Mesenteric fat pad (tissue), 1 donor: ENCODE measurements at places on chromosomes 4 and X.
A peak's percentile ranks its signal among the peaks of the same experiment; 100 is the strongest.

- DNase-seq = no peak
These were observed 1096.1 kb upstream of the PRKX start for GRCh38 chrX:4809571-4809970.

DNA sequence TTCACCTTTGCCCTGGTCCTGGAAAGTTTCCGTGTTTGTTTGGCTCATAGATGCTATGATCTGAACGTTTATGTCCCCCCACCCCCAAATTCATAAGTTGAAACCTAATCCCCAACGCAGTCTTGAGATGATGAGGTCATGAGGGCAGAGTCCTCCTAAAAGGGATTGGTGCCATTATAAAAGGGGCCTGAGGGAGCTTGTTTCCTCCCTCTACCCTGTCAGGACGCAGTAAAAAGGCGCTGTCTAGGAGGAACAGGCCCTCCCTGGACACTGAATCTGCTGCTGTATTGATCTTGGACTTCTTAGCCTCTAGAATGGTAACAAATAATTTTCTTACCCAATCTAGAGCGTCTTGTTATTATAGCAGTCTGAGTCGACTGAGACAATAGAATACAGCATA, 2190.6 kb upstream of the TENM3 start:
- DNase-seq = no peak

DNA sequence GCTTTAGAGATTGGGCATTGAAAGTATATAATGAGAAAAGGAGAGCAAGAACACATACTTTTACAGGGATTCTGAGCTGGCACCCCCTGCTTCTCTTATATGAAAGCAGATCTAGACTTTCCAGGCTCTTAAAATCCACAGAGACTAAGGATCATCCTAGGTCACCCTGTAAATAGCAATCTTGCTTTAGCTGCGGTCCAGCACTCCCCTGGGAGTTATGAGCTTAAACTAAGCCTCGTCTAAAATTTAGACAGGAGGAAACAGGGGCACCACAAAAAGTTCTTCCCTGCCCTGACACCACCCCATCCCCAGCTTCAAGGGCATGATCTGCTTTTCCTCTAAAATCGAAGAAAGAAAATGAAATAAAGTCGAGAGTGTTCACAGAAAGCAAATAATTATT, 143.3 kb upstream of the KCNIP4 start:
- no peak for DNase-seq

GRCh38 chr4:39043861-39044363, 11.7 kb upstream of the TMEM156 start:
- DNase-seq = no peak

- DNase-seq = no peak
These were observed 88.3 kb downstream of the CC2D2A start for GRCh38 chr4:15557786-15558550.

GRCh38 chrX:12981880-12982279, 7.0 kb downstream of the TMSB4X start:
- DNase-seq = no peak

- DNase-seq = no peak
These were observed 1015.1 kb downstream of the RPA4 start for GRCh38 chrX:97898798-97899197.

DNA sequence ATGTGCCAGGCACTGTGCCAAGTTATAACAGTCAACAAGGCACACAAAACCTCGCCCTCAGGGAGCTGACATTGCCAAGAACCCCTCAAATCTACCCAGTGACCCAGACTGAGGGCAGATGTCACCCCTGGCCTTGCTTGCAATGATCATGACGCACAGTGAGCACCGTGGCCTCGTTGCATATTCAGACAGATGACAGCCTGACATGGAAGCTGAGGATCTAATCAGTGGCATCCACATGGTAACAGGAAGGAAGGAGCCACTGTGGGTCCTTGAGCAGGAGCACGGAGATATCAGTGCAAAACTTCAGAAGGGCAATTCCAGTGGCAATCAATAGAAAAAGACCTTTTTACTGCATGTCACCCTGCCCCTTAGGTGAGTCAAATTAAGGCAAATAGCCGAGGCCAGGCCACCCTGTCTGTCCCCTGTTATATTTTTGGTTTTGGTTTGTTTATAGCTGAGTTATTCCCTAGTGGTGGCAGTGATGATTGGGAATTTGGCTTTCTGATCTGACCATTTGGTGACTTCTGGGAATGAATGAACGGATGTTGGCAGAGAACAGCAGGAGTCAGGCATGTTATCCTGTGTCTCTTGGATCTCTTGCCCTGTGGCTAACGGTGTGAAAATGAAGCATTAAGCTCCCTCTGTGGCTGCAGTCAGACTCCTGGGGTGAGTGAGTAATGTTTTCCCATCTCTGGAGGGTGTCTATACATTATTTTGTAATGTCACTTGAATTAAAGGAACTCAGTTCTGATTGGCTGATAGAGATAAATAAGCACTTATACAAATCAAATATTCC, 20.4 kb downstream of the WDR13 start:
- DNase-seq = peak; percentile 69

DNA sequence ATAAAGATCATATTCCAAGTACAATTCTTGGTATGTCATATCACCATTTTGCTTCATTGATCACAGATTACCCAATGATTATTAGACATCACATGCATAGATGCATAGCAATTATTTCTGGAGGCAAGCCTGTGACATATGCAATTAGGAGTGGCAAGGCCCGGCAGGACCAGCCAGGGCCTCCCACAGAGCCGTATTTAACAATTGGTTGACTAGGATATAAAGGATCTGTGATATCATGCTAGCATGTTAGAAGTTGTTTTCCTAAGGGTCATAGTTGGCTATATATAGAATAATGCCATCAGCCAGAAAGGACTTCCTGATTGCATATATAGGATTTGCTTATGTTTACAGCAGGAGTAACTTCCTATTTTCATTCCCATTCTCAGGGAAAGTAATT, 103.5 kb upstream of the OTUD4 start:
- DNase-seq = no peak

- no peak for DNase-seq
These were observed 521.5 kb downstream of the BCOR start for GRCh38 chrX:39576041-39576872.

DNA sequence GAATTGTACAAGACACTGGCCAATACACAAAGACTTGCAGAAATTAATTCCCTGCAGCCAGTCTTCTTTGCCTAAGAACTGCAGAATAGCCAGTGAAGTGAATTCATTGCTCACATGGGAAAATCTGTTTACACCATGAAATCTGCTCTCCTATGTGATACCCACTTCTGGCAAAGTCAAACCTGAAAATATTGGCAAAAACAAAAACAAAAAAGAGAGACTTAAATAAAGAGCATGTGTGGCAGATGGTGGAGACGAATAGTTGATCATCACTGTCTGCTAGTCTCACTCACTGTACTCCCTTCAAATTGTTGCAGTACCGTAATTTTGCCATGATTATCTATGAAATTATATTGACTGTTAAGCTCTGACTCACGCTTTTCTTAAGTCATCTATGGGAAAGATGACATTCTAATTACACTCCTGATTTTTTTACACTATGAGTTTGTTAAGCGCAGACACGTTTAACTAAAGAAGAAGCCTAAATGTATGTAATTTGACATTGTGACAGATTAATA, 406.8 kb downstream of the PCDH7 start:
- DNase-seq = no peak

GRCh38 chrX:71871367-71871766, 39.3 kb upstream of the NHSL2 start:
- no peak for DNase-seq

- no peak for DNase-seq
These were observed 78.0 kb downstream of the PHOX2B start for GRCh38 chr4:41670530-41670929.

DNA sequence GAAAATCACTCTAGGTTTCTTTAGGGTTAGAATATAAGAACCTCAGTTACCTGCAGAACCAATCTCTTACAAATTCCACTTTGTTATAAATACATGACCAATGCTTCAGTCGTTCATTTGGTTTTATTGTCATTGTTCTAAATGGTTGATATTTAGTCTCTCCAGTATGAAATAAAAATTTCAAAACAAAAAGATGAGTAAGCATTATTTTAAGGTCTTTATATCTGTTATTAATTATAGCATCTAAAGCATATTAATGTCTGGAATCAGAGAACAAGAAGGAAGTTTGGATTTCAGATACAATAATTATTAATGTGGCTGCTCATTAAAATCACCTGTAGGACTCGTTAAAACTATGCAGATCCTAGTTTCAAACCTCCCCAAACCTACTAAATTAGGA, 265.4 kb upstream of the CXorf51A start:
- no peak for DNase-seq

DNA sequence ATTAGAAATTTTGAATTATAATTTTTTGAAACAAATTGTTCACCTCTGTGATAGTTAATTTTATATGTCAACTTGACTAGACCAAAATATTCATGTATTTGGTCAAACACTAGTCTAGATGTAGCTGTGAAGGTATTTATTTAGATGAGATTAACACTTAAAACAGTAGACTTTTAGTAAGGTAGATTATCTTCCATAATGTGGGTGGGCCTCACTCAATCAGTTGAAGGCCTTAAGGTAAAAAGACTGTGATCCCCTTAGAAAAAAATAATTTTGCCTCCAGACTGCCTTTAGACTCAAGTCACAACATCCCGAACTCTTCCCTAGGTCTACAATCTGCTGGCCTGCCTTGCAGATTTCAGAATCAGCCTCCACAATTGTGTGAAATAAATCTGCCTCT, 177.3 kb upstream of the PABPC5 start:
- no peak for DNase-seq

- DNase-seq = no peak
These were observed 1216.5 kb downstream of the RAPGEF2 start for GRCh38 chr4:160319221-160319867.

- DNase-seq = no peak
These were observed 109.8 kb downstream of the SORBS2 start for GRCh38 chr4:185702147-185702663.

DNA sequence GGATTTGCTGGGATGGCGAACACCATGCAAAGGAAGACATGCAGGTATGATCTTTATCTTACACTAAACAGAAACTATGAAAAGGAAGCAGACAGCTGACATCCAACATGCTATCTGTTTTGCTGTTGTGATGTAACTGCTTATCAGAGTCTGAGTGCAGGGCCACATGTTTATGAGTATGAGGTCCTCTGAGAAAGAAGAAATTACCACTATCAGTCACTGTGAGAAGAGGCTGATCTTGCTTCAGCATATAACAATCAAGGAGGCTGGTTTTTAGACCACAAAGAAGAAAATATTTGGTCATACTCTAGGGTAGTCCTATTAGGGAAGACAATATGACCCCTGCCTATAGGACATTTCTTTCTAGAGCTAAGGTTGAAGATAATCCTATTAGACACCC, 18.5 kb downstream of the CLGN start:
- no peak for DNase-seq

- DNase-seq = no peak
These were observed 11.2 kb downstream of the HNRNPD start for GRCh38 chr4:82362565-82362964.

DNA sequence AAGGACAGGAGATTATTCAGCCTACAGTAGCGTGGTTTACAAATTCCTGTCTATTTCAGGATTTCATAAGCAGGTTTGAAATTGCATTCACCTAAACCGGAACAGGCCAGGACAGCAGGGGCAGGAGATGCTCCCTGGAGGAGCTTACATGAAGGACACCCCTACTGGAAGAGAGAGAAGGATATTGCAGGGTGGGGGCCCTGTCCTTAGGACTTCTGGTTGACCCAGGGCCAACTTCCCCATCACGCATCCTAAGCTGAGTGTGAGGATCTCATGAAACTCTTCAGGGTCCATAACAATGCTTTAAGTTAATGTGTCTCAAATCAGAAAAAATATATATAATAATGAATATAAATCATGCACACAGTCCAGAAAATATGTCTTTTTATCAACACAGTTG, 6.4 kb upstream of the DHRSX start:
- no peak for DNase-seq

DNA sequence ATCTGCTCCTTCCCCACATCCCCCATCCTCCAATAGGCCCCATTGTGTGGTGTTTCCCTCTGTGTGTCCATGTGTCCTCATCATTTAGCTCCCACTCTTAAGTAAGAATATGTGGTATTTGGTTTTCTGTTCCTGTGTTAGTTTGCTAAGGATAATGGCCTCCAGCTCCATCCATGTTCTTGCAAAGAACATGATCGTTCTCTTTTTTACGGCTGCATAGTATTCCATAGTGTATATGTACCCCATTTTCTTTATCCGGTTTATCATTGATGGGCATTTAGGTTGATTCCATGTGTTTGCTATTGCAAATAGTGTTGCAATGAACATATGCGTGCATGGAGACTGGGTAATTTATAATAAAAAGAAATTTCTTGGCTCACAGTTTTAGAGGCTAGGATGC, 31.5 kb downstream of the GRK4 start:
- DNase-seq = no peak

DNA sequence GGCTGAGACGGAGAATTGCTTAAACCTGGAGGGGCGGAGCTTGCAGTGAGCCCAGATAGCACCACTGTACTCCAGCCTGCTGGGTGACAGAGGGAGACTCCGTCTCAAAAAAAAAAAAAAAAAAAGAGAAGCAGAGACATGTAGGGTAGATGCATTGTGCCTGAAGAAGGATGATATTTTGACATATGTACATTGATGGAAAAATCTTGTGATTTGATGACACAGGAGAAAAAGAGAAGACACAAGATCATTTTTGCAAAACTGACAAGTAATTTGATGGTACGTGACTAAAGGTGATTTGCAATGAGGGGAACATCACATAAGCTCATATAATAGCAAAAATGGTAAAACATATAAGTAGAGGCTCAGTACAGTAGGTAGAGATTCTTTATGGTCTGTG, 340.1 kb upstream of the FSTL5 start:
- no peak for DNase-seq
